ENCODE measurements at places on chromosomes 11 and 22. TPM values are rescaled to one million over a fixed set of nuclear protein-coding genes. Genes with fewer than 3 reads are reported as not detected.

Gene MRGPRE
- polyA plus RNA-seq, result not detected

Gene IFITM10
- polyA plus RNA-seq, result 0.14 TPM

Gene LRRC55
- not detected for polyA plus RNA-seq

Gene SLC15A3
- polyA plus RNA-seq, result 2.0 TPM

Gene OR2AG2
- polyA plus RNA-seq, result 0.08 TPM

DNA sequence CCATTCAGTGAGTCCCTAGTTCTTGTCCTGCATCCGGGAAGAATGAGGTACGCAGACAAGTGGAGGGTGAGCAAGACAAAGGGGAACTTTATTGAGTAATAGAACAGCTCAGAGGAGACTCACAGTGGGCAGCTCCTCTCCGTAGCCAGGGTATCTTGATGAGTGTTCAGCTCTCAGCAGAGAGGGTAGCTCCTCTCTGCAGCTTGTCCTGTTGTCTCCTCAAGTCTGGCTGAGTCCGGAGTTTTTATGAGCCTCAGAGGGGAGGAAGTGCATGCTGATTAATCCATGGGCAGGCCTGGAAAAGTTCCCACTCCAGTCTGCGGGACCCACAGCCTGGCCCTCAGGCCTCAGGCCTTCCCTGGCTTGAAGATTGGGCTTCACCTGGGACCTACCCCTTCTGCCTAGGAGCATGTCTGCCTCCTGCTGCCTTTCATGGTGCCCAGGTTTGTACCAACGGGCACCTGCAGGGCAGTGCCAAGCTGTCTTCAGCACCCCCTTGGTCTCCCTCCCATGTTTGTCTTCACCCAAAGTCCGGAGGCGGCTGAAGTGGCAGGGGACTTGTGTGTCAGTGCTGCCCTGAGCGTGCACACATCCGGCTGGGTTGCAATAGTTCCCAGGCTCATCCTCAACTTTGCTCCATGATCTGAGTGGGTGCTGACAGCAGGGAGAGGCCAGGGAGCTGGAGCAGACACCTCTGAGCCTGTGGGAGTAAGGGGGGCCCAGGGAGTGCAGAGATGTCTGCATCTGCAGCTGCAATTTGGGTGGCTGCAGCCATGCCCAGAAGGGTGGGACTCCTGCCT is 134.2 kb downstream of the LDLRAD3 start:
- no peak for DNase-seq

DNA sequence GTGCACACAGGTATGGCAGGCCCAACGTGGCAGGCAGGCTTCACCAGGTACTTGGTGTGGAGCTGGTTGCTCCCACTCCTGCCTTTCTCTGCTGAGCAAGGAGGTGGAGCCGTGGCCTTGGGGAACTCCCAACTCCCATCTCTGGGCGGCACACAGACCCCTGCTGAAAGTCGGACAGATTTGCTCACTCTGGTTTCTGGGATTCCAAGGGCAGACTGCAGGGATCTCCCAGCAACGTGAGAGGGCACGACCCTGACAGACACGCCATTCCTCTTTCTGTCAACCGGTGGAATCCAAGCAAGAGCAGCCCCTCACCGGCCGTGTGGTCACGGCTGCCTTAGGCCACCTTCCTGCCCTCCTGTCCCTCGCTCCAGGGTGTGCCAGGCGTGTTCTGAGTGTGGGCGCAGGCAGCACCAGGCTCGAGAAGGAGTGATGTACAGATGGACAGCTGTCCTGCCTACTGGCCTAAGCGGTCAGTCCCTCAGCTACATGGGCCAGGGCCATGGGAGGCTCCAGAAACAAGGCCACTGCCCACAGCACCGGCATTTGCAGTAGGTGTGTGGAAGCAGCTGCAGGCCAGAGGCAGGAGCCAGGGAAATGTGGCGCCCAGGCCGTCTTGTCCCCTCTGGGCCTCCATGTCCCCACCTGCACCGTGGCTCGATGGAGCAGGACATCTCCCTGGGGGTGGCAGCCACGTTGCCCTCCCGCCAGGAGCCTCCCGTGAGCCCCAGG is 13.7 kb upstream of the PPARA start:
- DNase-seq, result no peak

GRCh38 chr22:43501878-43502277 is 90.1 kb downstream of the MPPED1 start:
- DNase-seq, result no peak

GRCh38 chr11:126336671-126337101 is 18.8 kb upstream of the ST3GAL4 start:
- DNase-seq, result no peak

- no peak for DNase-seq
Measured at GRCh38 chr11:107172996-107173395, 154.7 kb upstream of the GUCY1A2 start.

GRCh38 chr11:47766509-47767227 is 473 bp downstream of the FNBP4 start:
- DNase-seq, result no peak

GRCh38 chr11:114438303-114438702 is 964 bp upstream of the REXO2 start:
- no peak for DNase-seq

- no peak for DNase-seq
Measured at GRCh38 chr11:123406441-123407129, 23.5 kb upstream of the GRAMD1B start.

- no peak for DNase-seq
Measured at GRCh38 chr11:14041040-14041439, 78.5 kb downstream of the SPON1 start.

Data from keratinocyte (primary cell).